Mammary epithelial cell (primary cell): ENCODE measurements at places on chromosomes 7 and 10. TPM values are rescaled to one million over a fixed set of nuclear protein-coding genes. Genes with fewer than 3 reads are reported as not detected.

LRRD1 gene
- polyA plus RNA-seq: not detected

ACBD7 gene
- 0.16 TPM for polyA plus RNA-seq

DNA sequence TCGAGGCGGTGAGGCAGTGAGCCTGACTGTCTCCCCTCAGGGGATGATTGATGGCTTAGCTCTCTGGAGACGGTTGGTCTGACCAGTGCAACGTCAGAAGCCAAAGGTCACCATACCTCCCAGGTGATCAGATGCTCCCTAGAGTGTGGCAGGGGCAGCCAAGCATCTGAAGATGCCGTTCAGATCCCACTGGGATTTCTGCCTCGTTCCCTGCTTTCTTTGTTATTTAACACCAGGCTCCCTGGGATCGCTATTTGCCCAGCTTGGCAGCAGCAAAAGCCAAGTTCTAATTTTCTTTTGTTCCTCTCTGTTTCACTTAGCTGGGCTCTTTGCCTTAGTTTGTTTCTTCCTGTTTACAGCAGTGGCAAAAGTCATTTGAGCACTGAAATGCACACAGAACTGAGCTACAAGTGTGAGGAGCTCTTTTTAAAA, 53.5 kb upstream of the SVIL start:
- DNase-seq: no peak

GRCh38 chr7:96778263-96778662, 68.6 kb upstream of the SEM1 start:
- DNase-seq: peak; percentile 25

DNA sequence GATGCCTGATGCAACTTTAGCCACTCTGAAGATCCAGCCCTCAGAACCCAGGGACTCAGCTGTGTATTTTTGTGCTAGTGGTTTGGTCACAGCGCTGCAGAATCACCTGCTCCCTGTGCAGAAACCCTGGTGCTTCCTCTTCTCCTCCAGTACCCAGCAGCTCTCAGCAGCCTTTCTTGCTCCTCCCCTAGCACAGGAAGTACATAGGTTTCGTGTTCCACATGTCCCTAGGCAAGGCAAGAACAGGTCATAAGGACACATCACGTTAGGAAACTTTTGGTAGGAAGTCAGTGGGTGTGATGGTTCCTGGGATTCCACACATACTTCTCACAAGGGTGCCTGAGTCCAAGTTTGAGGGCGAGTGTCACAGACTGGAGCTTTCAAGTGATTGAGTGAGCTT, 167.9 kb upstream of the PRSS1 start:
- peak; percentile 61 for DNase-seq

DNA sequence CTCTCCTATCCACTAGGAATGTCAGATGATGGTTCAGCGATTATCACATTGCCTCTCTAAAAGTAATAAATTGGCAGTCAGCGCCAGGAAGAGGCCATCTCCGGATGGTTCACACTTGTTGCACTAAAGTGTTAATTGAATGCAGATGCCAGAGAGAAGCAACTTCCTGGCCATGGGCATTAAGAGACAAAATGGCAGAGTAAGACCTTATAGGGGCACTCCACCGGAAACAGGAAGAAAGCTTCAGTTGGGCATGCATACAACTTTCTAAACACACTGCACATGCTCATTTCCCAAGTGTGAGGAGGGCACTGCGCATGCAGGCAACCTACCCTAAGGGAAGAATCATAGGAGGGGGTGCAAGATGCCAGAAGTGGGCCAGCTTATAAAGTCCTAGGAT, 71.7 kb upstream of the AUTS2 start:
- DNase-seq: no peak

GRCh38 chr7:79702116-79702515, 248.6 kb upstream of the MAGI2 start:
- DNase-seq: peak; percentile 57

SLC13A4 gene
- 0.06 TPM for polyA plus RNA-seq

MOGAT3 gene
- polyA plus RNA-seq: not detected

- no peak for DNase-seq
These were observed 13.8 kb upstream of the RHOBTB1 start for GRCh38 chr10:60957667-60958221.

- DNase-seq: no peak
These were observed 106.8 kb upstream of the AOAH start for GRCh38 chr7:36831049-36831448.

WBP1L gene
- 20.7 TPM for polyA plus RNA-seq

DNA sequence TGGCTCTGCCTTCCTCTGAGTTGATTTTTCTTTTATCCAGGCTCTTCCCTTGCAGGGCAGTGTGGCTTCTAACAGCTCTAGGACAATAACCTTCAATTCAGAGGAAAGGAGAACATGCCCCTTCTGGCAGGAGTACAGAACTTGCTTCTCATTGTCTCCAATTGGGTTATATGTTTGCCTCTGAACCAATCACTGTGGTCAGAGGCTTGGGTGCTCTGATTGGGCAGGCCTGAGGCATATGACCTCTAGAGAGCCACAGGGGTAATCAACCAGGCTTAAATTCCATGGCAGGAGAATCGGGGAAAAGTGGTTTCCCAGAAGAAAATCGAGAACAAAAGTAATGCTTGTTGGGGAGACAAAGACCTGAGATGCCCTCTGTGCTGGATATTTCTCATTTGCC, 240.0 kb downstream of the REEP3 start:
- no peak for DNase-seq

FOXI2 gene
- polyA plus RNA-seq: not detected

CHAT gene
- polyA plus RNA-seq: not detected

- DNase-seq: peak; percentile 29
These were observed 114.7 kb downstream of the ETV1 start for GRCh38 chr7:13874783-13875182.

DNA sequence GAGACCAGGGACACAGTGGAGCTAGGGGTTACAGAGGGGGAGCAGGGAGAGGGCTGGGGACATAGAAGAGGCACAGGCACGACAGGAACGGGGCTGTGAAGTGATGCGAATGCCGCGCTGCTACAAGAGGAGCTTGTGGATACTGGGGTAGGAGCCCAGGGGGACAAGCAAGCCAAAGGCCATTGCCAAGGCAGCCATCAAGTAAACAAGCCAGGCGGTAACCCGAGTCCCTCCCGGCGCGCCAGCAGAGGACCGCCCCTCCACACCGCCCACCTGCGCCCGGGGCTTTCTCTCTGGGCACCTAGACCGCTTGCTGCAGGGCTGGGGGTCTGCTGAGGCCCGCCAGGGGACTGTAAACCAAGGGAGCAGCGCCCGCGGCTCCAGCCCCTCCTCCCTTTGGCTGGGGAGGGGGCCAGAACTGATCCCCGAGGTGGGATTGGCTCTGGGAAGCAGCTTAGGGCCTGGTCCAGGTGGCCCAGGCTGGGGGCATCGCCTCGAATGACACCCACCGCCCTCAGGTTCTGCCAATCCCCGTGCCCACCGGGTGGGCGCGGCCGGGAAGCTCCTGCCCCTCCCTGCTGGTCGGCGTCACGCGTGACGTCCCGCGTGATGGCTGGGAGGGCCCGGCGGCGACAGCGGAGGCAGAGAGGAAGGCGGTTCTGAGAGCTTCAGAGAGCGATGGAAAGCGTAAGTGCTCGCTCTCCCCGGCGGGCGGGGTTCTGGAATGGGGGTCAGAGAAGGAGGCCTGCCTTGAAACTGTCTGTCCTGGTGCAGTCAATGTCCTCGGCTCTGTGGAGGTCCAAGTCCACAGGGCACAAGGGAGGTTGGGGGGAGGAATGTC, 982 bp downstream of the SFXN3 start:
- DNase-seq: no peak

ELN gene
- not detected for polyA plus RNA-seq
